Esophagus squamous epithelium (tissue), 5 donors: ENCODE measurements at places on chromosomes 4 and X. TPM values are rescaled to one million over a fixed set of nuclear protein-coding genes. Genes with fewer than 3 reads are reported as not detected.

DNA sequence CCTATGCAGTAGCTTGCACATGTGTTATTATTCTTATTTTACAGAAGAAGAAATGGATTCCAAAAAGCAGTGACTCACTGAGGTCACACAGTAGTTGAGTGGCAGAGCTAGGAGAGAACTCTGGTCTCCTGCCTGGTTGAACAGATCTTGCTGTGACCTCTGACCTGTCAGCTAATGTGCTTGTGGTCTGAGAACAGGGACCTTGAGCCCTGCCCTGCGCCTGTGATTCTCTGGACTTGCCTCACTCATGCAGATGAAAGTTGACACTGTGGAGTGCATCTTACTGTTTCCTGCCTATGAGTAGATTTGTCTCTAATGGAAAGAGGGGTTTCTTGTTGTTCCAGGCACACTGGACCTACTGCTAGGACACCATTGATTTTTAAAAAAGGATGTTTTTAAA is 32.3 kb downstream of the ETNPPL start:
- no peak for DNase-seq

Gene WNK3
- 1.5 TPM for total RNA-seq

DNA sequence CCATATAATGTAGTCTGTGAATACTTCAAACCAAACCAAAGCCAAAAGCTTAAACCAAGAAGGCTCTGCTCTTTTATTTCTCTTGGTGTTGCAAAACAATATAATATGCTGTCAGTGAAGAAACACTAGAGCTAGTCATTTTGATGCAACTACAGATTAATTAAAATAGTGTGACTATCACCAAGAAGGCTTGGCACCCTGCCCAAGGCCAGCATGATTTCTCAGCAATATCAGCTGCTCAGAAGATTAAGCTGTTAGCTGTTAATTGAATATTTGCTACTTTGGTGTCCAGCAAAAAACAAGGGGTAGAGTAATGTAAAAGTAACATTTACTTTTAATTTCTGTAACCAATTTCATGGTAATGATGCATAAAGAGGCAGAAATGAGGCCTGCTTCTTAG is 104.9 kb upstream of the PRPS2 start:
- DNase-seq = no peak

Gene IL1RAPL1
- not detected for total RNA-seq

DNA sequence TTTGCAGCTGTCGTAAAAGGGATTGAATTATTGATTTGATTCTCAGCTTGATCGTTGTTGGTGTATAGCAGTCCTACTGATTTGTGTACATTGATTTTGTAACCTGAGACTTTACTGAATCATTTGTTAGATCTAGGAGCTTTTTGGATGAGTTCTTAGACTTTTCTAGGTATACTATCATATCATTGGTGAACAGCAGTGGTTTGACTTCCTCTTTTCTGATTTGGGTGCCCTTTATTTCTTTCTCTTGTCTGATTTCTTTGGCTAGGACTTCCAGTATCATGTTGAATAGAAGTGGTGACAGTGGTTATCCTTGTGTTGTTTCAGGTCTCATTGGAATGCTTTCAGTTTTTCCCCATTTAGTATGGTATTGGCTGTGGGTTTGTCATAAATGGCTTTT is 8.4 kb downstream of the APOOL start:
- DNase-seq = no peak

DNA sequence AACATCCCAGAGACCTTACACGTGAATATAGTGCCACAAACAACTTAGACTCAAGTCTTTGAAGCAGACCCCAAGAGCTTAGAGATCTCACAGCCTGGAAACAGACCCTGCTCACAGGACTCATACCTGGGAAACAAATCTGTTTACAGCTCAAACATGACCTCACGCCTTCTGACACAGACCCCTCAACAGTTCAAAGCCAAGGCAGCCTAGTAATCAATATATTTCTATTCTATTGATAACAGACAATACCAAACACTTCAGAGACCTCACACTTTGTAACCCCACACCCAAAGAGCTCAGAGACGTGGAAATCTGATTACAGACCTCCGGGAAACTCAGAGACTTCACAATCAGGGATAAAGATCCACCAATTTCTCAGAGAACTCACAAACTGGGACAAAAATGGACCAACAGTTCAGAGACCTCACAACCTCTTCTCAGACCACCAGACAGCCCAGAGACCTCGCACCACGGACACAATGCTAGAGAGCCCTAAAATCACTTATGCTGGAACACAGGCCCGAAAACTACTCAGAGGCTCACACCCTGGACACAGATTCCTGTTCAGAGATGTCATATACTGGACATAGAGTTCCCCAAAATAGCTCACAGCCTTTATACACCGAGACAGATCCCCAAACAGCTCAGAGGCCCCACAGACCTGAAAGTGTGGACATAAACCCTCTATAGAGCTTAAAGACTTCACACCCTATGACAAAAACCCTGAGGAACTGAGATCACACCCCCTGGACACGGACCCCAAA is 14.8 kb downstream of the SUV39H1 start:
- no peak for DNase-seq

Gene PDGFRA
- total RNA-seq = 45.8 TPM

Gene DCHS2
- total RNA-seq = 1.5 TPM

DNA sequence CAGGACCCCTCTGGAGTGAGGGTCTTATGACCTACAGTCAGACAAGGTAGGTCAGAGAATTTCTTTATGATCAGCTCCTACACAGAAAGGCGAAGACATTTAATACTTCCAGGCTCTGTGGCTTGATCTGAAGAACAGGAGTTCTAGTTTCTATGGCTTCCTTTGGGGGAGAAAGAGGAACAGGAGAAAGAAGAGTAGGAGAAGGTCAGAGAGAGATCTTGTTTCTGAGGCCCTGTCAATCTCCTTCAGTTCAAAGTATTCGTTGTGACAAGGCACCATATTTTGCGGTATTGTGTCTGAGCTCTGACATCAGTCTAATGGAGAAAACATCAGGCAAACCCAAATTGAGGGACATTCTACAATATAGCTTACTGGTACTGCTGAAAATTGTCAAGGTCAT is 16.7 kb downstream of the TMSB4X start:
- DNase-seq = no peak

- DNase-seq = no peak
Measured at GRCh38 chrX:2188840-2189239, 311.9 kb downstream of the DHRSX start.
